WTC11 (cell line): ENCODE measurements at places on chromosomes 16 and 17. TPM values are rescaled to one million over a fixed set of nuclear protein-coding genes. Genes with fewer than 3 reads are reported as not detected.
A peak's percentile ranks its signal among the peaks of the same experiment; 100 is the strongest.

Gene SHBG
- total RNA-seq = 0.83 to 1.2 TPM (median 1.1 TPM) in 3 replicates

GRCh38 chr17:76193591-76193990, 46.7 kb downstream of the RNF157 start:
- no peaks in the 10 kb centered on the region for H3K27me3 ChIP-seq
- no peak for DNase-seq
- no peak overlapping the region for H3K4me3 ChIP-seq
- H3K4me1 ChIP-seq = peaks cover 25% of the 10 kb centered on the region
- no peak overlapping the region; the same call in 1 of the 2 replicates for H3K27ac ChIP-seq

Gene CD19
- 0.90 to 2.5 TPM (median 2.5 TPM) in 3 replicates for total RNA-seq

- H3K4me3 ChIP-seq = no peak overlapping the region
- no peaks in the 10 kb centered on the region for H3K27me3 ChIP-seq
- no peak overlapping the region for H3K27ac ChIP-seq
- peaks cover 7% of the 10 kb centered on the region; the same call in 1 of the 2 replicates for H3K4me1 ChIP-seq
- H3K36me3 ChIP-seq = peaks cover 15% of the 10 kb centered on the region
- DNase-seq = no peak
Measured at GRCh38 chr17:77222356-77222755, 81.6 kb downstream of the SEC14L1 start.

DNA sequence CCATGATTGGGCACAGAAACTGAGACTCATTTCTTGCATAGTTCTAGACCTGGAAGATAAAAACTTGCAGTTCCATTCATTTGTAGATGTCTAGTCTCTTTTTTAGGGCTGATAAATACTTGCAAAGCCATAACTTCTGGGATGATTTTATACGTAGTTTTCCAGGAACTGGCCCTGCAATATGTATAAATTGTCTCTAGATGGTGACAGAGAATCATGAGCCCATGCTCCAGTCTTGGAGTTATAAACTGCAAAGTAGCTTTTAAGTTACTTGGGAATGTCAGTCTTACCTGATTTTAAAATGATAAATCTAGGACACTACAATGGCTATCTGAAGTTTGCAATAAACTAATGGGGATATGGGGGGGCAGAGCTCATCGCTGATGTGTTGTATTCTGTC, 3.0 kb upstream of the ADAMTS18 start:
- peaks cover 31% of the 10 kb centered on the region for H3K4me1 ChIP-seq
- no peak overlapping the region for H3K27ac ChIP-seq
- H3K27me3 ChIP-seq = peaks cover 43% of the 10 kb centered on the region
- DNase-seq = no peak

GRCh38 chr17:56629531-56630075, 36.1 kb downstream of the NOG start:
- H3K4me3 ChIP-seq = no peak overlapping the region
- no peak overlapping the region for H3K27ac ChIP-seq
- peak; percentile 62 for DNase-seq
- no peaks in the 10 kb centered on the region for H3K36me3 ChIP-seq
- peaks cover 12% of the 10 kb centered on the region for H3K4me1 ChIP-seq
- H3K27me3 ChIP-seq = no peaks in the 10 kb centered on the region; the same call in 1 of the 2 replicates

- no peak for DNase-seq
- no peak overlapping the region for H3K27ac ChIP-seq
- H3K4me3 ChIP-seq = no peak overlapping the region
- peaks cover 5% of the 10 kb centered on the region for H3K4me1 ChIP-seq
- no peaks in the 10 kb centered on the region for H3K36me3 ChIP-seq
- no peaks in the 10 kb centered on the region; the same call in 1 of the 2 replicates for H3K27me3 ChIP-seq
Measured at GRCh38 chr17:33267271-33267790, 25.8 kb downstream of the ASIC2 start.

GRCh38 chr17:69447726-69448125, 33.2 kb downstream of the MAP2K6 start:
- no peaks in the 10 kb centered on the region for H3K27me3 ChIP-seq
- peak overlapping the region; percentile 98 for H3K27ac ChIP-seq
- H3K4me1 ChIP-seq = peaks cover 50% of the 10 kb centered on the region
